Stimulated activated CD4-positive, alpha-beta T cell treated with anti-CD3 and anti-CD28 coated beads, Interleukin-12 subunit alpha, Interleukin-12 subunit beta, amount 100 ng/mL, for 24 hours (primary cell): ENCODE measurements at places on chromosomes 12 and 14.
A peak's percentile ranks its signal among the peaks of the same experiment; 100 is the strongest.

GRCh38 chr14:56273155-56273554, 154.9 kb downstream of the PELI2 start:
- DNase-seq = no peak

GRCh38 chr14:75404847-75405246, 23.0 kb upstream of the JDP2 start:
- no peak for DNase-seq

- DNase-seq = no peak
These were observed 97.6 kb downstream of the GCH1 start for GRCh38 chr14:54805070-54805444.

DNA sequence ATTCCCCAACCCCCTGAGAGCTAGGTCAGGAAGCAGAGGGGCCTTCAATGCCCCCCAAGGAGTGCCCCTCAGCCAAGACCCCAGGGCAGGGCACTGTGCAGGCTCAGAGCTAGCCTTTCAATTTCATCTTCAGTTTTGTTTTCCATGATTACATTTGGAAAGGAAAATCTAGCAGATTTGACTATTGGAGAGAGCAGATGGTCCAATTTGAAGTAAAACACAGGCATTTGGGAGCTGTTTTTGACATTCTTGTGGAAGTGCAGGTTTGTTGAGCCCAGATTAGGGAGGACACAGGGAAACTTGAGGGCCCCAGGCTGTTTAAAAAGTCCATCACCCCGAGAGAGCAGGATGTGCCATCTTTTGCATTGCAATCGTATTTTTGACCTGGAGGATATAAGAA, 58.6 kb upstream of the GPATCH2L start:
- DNase-seq = no peak

DNA sequence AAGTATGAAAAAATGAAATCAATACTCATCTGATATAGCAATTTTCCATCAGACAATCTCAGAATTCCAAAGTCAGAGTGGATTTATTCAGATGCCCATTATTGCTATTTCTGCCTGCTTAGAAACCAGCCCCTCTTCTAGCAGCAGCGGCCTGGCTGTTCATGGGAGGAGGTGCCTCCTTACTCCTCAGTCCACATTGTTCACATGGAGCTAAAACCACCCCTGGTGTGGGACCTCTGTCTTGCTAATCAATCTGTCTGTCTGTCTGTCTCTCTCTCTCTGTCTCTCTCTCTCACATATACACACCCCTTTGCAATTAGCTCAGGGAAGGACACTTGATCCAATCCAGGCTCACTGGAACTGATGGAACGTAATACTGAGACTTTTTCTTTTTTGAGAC, 176.1 kb downstream of the APAF1 start:
- DNase-seq = no peak

DNA sequence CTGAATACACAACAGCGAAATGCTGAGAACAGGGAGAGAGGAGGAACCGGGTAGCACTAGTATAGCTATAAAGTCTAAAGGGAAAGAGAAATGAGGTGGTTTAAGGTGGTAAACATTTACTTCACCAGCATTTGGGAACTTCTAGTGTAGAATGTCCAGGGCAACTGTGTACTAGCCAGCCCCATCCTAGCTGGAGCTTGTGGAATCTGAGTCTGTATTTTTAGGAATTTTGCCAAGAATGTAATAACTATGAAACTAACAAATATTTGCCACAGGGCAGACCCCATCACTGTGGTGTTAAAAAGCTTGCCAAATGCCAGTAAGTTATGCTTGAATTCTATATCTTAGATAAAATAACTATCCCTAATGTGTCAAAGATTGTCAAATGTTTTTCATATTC, 398.9 kb upstream of the MIS18BP1 start:
- DNase-seq = no peak

- no peak for DNase-seq
These were observed 20.3 kb downstream of the MED13L start for GRCh38 chr12:116257215-116257614.

DNA sequence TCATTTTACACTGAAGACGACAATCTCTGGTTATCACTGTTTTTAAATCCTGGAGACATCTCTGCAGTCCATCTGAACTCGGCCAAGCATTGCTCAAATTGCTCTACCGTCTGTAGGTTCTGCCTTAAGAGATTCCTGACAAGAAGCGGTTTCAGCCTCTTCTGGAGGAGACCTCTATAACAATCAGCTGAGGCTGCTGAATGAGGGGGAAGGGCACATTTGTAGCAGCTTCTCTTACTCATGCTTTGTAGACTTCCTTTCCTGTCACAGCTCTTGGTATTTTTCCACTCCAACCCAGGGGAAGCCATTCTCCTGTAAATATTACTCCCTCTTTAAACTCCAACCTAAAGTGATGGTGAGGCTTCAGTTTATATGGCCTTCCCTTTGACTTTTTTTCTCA, 3.0 kb downstream of the ARG2 start:
- no peak for DNase-seq

GRCh38 chr14:73428353-73428824, 30.0 kb downstream of the NUMB start:
- no peak for DNase-seq

DNA sequence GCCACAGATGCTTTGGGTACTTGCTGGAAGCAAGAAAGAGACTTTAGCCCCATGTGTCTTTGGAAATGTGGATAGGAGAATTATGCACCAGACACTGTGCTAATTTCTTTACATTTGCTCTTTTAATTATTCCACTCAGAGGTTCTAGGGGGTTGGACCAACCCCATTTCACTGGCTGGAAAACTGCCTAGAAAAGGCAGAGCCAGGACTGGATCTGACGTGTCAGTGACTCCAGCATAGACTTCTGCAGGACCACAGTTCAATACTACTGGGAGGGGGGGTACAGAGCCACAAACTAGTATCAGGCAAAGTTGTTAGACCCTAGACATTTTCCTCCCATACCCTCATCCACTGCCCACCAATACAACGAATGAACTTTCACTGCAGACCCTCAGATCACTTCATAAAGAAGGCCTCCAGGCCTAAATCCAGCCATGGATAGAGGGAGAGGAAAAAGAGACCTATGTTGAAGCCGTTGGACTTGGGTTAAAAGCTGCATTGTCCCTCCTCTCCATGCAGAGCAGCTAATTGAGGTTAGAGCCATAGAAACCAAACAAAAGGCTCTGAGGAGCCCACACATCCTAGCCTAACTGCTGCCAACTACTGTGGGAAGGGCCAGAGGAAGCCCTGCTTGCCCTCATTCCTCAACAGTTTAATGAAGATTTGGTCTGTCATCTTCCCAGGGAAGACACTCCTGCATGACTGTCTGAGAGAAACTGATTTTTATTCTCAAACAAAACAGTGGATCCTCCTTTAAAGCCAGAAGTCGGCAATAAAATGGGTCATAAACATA, 68.7 kb downstream of the STON2 start:
- DNase-seq = no peak

DNA sequence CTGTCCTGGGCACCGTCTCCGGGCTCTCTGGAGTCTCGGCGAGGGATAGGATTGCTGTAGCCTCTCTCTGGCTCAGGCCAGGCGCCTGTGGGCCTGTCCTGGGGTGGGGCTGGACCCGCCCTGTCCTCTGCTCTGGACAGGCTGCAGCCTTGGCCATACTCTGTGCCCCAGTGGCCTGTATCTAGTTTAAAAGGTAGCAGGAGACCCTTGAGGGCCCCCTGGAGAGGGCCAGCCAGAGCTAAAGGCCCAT, 1.8 kb downstream of the KIF26A start:
- DNase-seq = no peak

DNA sequence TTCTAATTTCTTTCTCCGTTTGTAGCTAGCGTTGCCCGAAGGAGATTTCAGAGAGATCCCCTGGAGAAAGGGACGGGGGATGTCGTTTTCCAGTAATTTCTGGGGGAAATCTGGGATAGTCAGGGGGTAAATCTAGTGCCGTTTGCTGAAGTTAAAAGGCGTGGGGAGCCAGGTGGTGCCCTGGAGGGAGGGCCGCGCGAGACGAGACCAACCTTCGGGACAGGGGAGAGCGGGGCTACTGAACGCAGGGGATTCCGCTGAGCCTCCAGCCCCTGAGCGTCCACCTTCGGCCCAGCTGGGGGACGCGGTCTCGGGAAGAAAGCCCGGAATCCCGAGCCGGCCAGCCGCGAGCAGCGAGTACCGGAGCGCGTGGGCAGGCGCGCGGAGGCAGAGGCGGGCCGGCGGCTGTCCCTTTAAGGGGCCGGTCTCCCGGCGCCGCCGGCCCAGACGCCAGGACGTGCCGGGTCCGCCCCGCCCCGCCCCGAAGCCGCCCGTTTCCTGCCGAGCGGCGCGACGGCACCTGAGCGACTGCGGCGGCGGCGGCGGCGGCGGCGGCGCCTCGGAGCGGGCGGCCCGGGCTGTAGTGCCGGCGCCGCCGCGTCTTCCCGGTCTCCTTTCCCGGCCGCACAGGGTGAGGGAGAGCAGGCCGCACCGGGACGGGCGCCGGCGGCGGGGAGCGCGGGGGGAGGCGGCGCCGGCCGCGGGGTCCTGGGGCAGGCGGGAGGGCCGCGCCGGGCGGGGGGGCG, at the start of gene KTN1:
KTN1 (plus strand) TSS at position 484 of the 746 bp plus-strand sequence. CDS start 31,842 bp downstream, outside the sequence.
- peak; percentile 75 for DNase-seq

GRCh38 chr14:46197856-46198255, 453.7 kb downstream of the RPL10L start:
- no peak for DNase-seq
